ENCODE measurements at places on chromosomes 16 and 17.

- DNase-seq: no peak
Observed at GRCh38 chr17:69431835-69432234, 17.3 kb downstream of the MAP2K6 start.

DNA sequence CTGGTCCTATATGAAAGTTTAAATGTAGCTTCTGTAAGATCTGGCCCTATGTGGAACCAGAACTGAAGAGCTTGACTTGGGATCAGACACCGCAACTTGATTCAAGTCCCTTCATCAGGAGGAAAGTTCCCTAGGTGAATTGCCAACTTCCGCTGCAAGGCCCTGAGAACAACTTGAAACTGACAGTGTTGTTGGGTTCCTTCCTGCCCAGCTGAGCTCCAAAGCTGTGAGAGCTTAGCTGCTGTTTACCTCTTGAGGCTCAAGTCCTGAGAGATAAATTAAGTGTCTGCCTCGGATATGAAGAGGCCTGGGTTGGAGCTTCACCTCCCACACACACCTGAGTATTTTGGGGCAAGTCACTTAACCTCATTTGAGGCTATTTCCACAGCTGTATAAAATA, 44.7 kb downstream of the REXO5 start:
- DNase-seq: peak; percentile 28

DNA sequence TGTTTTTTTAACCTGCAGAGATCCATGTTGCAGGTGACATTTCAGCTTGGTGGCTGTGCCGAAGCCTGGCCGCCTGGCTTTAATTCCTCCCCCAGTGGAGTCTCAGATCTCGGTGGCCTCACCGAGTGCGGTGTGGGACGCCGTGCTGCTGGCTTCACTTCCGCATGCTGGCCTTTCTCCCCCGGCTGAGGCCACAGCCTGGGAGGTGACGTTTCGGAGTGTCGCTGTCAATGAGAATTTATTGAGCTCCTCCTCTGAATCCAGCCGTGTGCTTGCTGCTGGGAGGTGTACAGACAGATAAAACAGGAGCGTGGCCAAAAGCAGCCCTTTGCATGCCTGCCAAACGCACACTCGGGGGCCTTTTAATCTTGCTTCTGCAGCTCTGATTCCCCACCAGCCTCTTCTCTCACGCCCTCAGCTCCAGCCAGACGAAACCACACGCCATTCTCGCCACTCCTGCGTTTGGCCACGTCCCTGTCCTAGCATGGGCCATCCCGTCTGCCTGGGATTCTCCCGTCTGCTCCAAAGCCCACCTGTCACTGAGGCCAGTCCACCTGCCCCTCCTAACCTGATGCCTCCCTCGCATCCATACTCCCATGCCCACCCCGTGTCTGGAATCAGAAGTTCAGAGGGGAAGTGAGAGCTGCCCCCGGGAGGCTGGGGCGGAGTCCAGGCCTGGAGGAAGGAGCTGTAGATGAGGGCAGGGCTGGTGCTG, 3.6 kb downstream of the GSE1 start:
- DNase-seq: peak; percentile 71

- peak; percentile 98 for DNase-seq
Observed at GRCh38 chr16:15672514-15673167, 22.6 kb downstream of the NDE1 start.

GRCh38 chr17:19726631-19727376, 10.4 kb upstream of the SLC47A2 start:
- DNase-seq: no peak

GRCh38 chr17:43015579-43015978, 6.6 kb downstream of the VAT1 start:
- no peak for DNase-seq

- no peak for DNase-seq
Observed at GRCh38 chr16:13906168-13907089, 13.5 kb upstream of the ERCC4 start.

GRCh38 chr17:72004011-72004427, 116.8 kb upstream of the SOX9 start:
- no peak for DNase-seq

DNA sequence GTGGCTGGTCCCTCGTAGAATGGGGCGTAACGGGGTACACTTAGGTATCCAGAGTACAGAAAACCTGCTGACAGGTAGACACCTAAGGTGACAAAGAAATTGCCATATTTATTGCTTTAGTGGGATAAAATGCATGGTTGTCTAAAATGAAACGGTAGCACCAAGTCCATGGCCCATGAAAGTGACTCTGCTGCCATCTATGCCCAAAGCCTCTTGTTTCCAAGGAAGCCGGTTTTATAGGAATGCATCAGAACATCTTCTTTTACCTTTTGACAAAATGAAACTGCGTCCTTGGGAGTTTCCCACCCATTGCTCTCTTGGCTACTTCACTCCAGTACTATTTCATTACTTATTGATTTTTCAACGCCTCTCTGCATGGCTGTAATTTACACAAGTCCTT, 151.3 kb upstream of the ZFHX3 start:
- no peak for DNase-seq

- no peak for DNase-seq
Observed at GRCh38 chr16:68369168-68369567, 58.3 kb downstream of the PRMT7 start.

- peak; percentile 80 for DNase-seq
Observed at GRCh38 chr16:67719778-67720144, 645 bp upstream of the GFOD2 start.

- DNase-seq: no peak
Observed at GRCh38 chr17:53088481-53088880, 734.2 kb upstream of the KIF2B start.

GRCh38 chr17:1882836-1883235, 53.0 kb downstream of the RPA1 start:
- peak; percentile 41 for DNase-seq

DNA sequence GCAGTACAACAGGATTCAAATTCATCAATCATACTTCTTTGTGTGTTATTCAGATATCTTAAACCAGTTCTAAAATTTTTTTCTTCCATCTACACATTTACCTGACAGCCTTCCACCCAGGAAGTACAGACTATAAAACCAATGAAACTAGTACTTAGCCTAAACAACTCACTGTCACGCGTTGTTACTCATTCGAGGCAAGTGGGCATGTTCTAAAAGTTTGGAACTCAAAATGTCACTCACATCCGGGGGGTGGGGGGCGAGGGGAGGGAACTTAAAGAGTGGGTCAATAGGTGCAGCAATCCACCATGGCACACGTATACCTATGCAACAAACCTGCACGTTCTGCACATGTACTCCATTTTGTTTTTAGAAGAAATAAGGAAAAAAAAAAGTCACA, 90.4 kb upstream of the PLEKHM1 start:
- DNase-seq: peak; percentile 0

GRCh38 chr16:81635063-81635937, 143.8 kb upstream of the PLCG2 start:
- DNase-seq: no peak

- DNase-seq: peak; percentile 65
Observed at GRCh38 chr16:3182608-3183444, 5.2 kb upstream of the OR1F1 start.

GRCh38 chr16:66406534-66407221, 20.4 kb upstream of the BEAN1 start:
- peak; percentile 73 for DNase-seq

GRCh38 chr17:13491916-13492736, 109.6 kb downstream of the HS3ST3A1 start:
- no peak for DNase-seq

GRCh38 chr17:29619251-29619650, 3.5 kb downstream of the CORO6 start:
- peak; percentile 55 for DNase-seq

GRCh38 chr16:85274924-85275323, 162.7 kb upstream of the CIBAR2 start:
- no peak for DNase-seq

GRCh38 chr16:67108489-67108888, 1.3 kb upstream of the PHAF1 start:
- no peak for DNase-seq

DNA sequence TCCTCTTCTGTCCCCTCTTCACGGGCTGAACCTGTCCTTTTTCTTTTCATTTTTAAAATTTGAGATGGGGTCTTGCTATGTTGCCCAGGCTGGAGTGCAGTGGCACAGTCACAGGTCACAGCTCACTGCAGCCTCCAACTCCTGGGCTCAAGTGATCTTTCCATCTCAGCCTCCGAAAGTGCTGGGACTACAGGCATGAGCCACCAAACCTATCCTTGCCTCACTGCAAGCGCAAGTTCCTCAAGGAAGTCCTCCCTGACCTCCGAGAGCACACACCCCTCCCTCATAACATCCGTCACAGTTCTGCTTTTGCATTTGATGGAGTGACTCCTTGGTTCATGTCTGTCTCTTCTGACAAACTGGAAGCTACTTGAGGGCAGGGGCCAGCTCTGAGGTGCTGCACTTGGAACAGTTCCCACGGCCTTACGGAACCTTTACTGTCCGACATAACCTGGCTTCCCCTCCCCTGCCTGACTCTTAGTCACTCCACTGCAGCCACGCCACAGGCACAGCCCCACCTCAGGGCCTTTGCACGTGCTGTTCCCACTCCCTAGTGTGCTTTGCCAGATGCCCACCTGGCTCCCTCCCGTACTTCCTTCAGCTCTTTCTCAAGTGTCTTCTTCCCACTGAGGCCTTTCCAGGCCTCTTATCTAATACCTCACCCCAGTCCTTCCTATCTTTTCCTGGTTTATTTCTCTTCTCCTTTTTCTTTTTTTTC, 4.4 kb downstream of the TBX6 start:
- DNase-seq: no peak

GRCh38 chr17:27463235-27463677, 7.0 kb downstream of the KSR1 start:
- DNase-seq: no peak

- no peak for DNase-seq
Observed at GRCh38 chr16:88739139-88739976, 33.1 kb downstream of the CTU2 start.

DNA sequence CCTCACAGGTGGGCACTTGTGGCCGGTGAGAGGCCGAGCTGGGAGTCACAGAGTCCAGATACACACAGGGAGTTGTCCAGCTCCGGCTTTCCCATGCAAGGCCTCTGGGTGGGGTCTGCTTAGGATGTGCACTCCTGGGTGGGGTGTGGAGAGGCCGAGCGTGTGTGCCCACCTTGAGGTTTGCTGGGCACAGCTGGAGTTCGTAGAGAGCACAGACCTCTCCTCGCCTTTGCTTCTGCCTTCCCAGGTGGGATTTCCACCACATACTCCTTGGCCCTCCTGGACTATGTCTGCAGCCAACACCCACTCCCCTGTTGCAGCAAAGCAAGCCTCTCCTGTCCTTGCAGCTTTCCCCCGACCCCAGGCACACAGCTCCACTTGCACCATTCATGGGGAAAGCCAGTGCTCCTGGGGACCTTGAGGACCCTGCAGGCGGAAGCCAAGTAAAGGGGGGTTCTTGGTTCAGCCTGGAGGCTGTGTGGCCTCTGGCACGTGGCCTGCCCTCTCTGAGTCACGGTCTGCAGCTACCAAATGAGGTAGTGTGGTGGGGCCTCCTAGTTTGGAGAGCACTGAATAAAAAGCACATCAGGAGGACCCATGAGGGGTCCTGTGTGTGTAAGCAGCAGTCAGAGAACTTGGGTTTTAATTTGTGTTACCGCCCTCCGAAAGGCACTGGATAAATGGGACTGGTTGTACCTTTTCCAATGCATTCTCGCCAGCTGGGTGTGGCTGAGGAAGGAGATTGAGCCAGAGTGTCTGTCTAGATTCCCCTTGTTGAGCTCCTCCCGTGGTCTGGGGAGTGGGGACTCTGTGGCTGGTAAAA, 31.5 kb downstream of the MPRIP start:
- peak; percentile 34 for DNase-seq

- no peak for DNase-seq
Observed at GRCh38 chr17:73052923-73053322, 39.6 kb downstream of the SLC39A11 start.

GRCh38 chr16:67356396-67356795, 29.8 kb downstream of the LRRC36 start:
- no peak for DNase-seq

- no peak for DNase-seq
Observed at GRCh38 chr16:58516768-58517107, 1.4 kb downstream of the SETD6 start.

GRCh38 chr17:83085103-83085502, 5.7 kb downstream of the METRNL start:
- no peak for DNase-seq

DNA sequence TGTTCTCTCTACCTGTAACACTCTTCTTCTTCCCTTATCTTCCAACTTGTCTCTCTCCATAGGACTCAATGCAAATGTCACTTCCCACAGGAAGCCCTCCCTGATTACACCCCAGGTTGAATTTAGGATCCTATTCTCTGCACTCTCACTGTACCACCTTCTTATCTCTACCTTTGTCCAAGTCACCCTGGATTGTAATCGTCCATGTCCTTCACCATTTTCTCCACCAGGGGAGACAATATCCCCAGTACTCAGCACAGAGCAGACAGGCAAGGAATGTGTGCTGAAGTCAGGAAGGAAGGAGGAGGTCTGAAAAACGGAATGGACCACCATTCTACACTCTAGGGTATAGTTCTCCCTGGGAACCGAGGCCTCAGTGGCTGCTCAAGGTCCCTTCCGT, 14.2 kb downstream of the C16orf82 start:
- DNase-seq: peak; percentile 7

- DNase-seq: no peak
Observed at GRCh38 chr17:78399693-78400144, 21.3 kb downstream of the PGS1 start.

DNA sequence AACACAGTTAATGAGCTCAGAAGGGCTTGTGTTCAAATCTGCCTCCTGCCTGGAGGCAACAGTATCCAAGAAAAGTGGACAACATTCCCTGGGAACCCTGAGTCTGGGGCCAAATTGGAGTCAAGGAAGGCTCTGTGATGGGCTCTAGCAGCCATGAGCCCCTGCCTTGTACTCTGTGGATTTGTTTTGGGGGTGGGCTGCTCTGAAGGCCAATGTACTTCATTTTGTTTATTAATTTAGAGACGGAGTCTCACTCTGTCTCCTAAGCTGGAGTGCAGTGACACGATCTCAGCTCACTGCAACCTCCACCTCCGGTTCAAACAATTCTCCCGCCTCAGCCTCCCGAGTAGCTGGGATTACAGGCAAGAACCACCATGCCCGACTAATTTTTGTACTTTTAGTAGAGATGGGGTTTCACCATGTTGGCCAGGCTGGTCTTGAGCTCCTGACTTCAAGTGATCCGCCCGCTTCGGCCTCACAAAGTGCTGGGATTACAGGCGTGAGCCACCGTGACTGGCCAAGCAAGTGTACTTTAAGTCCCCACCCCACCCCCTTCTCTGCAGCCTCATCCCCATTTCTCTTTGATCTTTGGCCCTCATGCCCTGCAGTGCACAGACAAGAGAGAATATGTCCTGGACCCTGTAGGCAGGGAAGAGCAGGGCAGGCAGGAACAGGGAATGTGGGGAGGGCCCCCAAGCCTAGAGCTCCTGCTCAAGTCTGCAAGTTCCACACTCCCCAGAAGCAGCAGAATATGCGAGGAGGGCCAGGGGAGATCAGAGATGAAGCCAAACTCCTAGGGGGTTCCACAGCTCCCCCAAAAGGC, 2.7 kb upstream of the GIP start:
- DNase-seq: no peak

Data from mesenchymal stem cell (in vitro differentiated cells and primary cell).